ENCODE measurements at places on chromosomes 11 and 22. TPM values are rescaled to one million over a fixed set of nuclear protein-coding genes. Genes with fewer than 3 reads are reported as not detected.

SLC22A8 gene
- not detected for total RNA-seq

TBX10 gene
- not detected for total RNA-seq

MPZL2 gene
- 0.29 TPM for total RNA-seq

BAIAP2L2 gene
- 0.13 TPM for total RNA-seq

NPAS4 gene
- not detected for total RNA-seq

CHST1 gene
- not detected for total RNA-seq

Measured in K562 (cell line).